ENCODE measurements at places on chromosomes 5 and 9.

DNA sequence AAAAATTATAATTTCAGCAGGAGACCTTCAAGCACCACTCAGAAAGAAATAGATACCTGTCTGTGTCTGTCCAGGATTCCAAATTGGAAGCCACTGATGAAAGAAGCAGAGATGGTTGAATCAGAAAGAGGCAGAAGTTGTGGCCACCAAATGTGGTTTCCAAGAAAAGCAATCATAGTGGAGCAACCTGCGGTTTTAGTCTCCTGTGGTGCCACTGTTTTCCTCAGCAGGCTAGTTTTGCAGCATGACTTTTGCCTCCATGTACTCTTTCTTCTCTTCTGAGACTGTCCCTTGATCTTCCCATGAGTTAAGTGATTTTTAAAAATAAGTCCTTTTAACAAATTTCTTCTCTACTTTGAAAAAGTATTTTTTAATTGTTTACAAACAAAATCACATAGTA lies 535.8 kb downstream of the CYLC2 start:
- DNase-seq, result no peak

- no peak for DNase-seq
These were observed 175.0 kb downstream of the CARTPT start for GRCh38 chr5:71894091-71894490.

DNA sequence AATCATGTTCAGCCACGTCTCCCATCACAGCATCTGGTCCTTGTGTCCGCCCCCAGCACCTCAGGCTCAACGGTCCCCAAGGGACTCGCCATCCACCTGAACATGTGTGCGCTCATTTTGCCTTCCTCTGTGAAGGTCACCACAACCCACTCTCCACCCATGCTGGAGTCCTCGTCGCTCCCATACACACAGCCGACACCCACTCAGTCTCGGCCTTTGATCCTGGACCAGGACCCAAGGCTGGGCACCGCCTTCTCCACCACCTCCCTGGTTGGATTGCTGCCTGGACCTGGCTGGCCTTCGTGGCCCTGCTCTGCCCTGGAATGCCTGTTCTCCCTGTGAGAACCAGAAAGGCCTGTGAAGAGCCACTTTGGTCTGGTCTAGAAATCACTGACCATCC lies 60.3 kb downstream of the UBE2QL1 start:
- no peak for DNase-seq

DNA sequence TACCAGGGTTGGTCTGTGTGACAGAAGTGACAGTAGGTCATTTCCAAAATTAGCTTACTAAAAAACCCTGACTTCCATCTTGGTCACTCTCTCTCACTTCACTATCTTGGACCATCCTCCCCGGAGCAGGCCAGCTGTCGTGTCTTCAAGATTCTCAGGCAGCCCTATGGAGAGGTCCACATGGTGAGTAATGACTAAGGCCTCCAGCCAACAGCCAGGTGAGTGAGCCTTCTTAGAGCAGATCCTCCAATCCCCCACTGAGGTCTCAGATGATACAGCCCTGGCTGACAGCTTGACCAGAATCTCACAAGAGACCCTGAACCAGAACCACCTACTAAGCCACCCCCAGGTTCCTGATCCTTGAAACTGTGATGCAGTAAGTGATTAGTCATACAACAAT lies 92.0 kb downstream of the DCP2 start:
- no peak for DNase-seq

DNA sequence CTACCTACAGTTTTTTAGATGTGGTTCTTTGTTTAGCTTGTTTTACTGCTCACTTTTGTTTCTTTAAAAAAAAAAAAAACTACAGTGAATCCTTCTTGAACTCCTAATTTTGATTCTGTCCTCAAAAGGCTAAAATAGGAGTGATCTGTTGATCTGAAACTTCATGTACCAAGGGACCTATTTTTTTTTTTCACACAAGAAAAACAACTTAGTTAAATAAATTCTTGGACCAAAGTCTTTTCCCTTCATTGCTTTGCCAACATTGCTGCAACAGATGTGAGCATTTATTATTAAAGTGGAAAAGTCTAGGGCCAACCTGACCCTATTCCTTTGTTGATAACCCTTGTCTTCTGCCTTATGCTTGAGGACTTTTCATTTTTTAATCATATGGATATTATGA lies 236.8 kb downstream of the ARHGEF28 start:
- DNase-seq, result no peak

DNA sequence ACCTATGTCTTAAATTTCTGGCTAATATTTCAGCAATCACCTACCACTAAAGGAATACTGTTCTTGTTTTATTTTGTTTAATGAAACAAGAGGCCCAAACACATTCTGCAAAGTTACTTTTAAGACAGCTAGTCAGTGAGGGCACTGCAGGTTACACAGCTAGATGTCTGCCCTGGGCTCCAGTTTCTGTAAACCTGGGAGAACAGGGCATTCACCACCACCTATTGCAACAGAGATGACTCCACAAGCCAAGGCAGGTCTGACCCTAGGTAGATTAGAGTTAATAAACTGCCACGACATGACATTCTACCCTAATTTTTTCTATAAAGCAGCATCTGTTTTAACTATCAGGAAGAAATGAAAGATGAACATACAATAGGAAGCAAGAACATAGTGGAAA lies 90.8 kb downstream of the SLF1 start:
- no peak for DNase-seq

- no peak for DNase-seq
These were observed 9.7 kb downstream of the IPPK start for GRCh38 chr9:92660266-92660665.

- no peak for DNase-seq
These were observed 76.0 kb downstream of the CEMIP2 start for GRCh38 chr9:71692337-71692736.

DNA sequence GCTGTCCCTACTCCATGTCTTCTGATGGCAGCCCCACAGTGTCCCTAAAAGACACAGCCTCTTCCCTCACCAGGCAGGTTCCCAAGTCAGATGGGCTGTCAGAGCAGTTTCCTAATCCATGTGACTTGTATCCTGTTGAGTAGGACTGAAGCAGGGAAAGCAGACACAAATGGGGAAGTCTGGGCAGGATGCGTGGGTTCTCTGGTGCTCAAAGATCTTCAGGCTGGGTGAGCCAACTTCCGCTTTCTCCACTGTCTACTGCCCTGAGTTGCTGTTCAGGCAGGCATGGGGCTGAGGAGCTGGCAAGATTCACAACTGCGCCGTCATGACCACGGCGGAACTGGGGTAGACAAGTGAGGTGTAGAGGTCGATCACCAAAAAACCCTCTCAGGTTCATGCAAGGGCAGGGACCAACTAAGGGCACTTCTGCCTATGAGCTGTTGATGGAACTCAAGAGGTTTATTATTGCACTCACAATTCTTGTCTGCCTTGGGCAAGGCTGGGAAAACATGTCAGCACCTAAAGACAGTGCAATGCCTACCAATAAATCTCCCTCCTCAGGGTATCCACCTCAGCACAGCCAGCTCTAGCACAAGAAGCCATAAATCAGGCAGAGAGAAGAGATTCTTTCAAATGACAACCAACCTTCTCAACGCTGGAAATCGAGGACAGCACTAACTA lies 83.4 kb downstream of the RAPGEF1 start:
- DNase-seq, result peak; percentile 14

DNA sequence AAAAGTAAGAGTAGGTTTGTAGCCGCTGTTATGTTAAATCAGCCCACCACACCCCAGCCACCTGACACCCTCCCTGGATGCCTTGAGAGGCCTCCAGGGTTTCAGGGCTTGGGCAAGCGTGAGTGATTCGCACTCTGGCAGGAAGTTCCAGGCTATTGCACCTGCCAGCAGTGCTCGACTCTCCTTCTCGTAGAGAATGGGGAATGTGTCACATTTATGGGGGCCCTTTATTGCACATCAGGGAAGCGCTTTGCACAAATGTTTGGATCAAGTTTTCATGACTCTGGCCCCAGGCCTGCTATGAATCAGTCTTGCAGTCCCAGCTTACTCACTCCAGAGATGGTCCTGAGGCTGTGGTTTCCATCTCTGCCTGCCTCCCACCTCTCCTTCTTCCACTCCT lies 66.1 kb upstream of the ADRA1B start:
- no peak for DNase-seq

- DNase-seq, result no peak
These were observed 85.0 kb upstream of the IRX4 start for GRCh38 chr5:1967736-1968135.

DNA sequence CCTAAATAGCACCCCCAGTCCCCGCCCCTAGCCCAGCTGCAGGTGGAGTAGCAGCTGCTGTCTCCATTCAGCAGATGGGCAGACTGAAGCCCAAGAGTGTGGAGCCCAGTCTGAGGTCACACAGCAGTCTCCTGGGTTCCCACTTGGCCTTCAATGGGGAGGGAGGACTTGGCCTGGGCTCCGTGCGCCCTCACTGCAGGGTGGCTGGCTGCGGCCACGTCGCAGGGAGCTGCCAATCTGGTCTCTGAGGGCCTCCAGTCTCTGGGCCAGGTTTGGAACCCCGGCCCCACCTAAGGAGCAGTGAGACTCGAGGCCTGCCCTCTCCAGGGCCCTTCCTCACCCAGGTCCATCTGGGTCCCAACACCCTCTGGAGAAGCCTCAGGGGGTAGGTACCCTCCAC lies 7.4 kb downstream of the KIF12 start:
- DNase-seq, result no peak

All from amygdala (tissue), 56 donors.